ENCODE measurements at places on chromosomes 12 and 14.

- DNase-seq, result no peak
Observed at GRCh38 chr12:42979746-42980145, 390.2 kb upstream of the PRICKLE1 start.

DNA sequence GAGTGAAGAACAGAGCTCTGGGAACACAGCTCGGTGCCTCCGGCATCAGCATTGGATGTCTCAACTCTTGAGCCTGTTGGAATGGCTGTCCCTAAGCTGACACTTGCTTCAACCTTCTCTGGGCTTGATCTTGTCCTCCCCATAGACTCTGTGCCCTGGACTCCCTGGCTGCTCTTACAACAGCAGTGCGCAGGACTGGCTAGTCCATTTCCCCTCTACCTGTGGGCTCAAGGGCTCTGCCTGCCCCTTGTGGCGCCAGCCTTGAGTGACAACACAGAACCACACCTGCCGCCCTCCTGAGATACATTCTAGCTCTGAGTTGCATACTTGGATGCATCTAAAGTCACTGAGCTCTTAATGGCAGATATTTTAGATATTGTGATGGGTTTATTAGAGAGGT is 6.2 kb downstream of the CRADD start:
- no peak for DNase-seq

DNA sequence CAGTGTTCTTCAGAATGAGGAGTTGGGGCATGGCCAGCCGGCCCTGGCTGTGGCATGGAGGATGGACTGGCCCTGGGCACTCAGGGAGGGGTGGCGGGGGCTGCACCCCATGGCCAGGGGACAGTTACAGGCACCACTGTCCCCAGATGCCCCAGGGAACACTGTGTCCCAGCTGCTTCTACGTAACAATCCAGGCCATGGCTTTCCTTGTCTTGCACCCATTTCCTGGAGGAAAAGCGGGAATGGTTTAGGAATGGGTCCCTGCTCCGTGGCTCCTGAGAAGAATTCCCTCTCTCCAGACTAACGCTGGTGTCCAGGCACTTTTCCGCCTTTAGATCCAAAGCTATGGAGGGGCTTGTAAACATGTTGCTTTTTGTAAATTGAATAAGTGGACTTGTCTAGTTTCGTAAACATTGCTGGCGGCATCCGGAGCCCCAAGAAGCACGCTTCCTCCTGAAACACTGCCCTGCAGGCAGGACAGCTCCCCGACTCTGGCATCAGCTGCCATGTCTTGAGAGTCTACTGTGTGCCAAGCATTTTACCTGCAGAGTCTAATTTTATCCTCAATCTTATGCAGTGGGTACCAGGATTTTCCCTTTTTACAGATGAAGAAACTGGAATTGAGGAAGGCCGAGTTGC is 238.3 kb downstream of the SLC41A2 start:
- DNase-seq, result no peak

- DNase-seq, result no peak
Observed at GRCh38 chr12:105813201-105813600, 325.6 kb downstream of the NUAK1 start.

DNA sequence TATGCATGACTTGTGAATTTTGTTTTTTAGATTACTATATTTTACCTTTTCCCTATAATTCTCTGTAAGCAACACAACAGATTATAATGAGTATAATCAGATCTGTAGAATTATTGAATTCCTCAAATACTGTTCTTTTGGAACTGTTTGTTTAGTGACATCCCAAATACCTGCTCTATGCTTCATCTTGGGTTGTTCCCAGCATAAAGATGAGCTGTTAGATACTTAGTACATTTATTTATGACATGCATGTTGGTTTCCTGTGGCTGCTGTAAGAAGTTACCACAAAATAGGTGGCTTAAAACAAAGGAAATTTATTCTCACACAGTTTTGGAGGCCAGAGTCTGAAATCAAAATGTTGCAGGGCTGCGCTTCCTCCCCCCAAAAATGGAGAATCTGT is 78.4 kb downstream of the PTPRR start:
- DNase-seq, result peak; percentile 9

DNA sequence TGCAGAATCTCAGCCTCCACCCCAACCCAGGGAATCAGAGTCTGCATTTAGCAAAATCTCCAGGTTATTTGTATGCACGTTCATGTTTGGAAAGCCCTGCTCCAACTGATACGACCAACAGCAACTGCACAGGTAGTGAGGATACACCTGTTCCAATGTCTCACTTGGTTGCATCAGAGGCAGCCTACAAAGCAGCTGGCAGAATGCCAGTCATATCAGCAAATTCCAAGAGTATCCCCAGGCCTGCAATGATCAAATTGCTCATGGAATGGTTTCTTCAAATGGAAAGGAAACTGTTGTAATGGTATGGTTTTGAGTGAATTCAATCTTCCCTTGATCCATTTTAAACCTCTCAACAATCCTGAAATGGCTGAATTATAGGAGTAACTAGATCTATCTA is 75.4 kb downstream of the GRIP1 start:
- no peak for DNase-seq

GRCh38 chr14:65100922-65101541 is 1.3 kb downstream of the MAX start:
- peak; percentile 23 for DNase-seq

DNA sequence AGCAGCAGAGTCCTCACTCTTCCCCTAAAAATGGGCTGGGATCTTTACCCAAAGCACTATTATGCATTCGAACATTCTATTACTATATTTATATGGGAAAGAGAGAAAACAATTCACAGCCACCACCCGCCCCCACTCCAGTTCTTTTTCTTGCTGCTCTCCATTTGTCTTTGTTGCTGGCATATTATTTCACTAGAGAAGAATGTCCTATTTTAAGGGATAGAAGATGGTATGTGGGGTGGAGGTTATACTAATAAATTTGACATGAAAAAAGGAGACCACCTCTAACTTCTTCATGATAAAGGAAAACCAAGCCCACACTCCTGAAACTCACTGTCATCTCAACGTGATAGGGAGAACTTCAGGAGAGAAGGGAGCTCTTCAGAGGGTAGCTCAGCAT is 28.5 kb upstream of the NTF3 start:
- DNase-seq, result no peak

DNA sequence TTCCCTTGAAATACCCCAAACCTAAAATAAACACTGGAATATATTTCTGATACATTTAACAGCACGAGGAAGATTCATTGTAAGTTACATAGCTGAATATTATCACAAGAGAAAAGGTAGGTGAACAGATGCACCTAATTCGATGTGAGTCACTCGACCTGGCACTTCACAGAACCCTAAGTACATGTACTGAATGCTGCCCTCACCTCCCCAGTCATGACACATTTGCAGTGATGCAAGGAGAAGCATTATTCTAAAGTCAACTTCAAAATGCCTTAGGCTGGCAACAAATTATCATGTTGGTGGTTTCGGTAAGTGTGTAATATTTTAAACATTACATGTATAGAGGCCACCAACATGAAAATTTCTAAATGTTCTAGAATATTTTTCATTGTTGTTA is 35.2 kb upstream of the TMTC2 start:
- DNase-seq, result no peak

All from Jurkat, Clone E6-1 (cell line).